Upper lobe of right lung (tissue), 1 donor: ENCODE measurements at places on chromosomes 12 and 14. TPM values are rescaled to one million over a fixed set of nuclear protein-coding genes. Genes with fewer than 3 reads are reported as not detected.

- peaks cover 6% of the 10 kb centered on the region for H3K4me1 ChIP-seq
- no peaks in the 10 kb centered on the region for H3K36me3 ChIP-seq
- no peak overlapping the region for H3K27ac ChIP-seq
- DNase-seq, result no peak
- no peak overlapping the region for H3K4me3 ChIP-seq
- no peaks in the 10 kb centered on the region for H3K27me3 ChIP-seq
Observed at GRCh38 chr12:49587174-49587908, 18.1 kb downstream of the FAM186B start.

GRCh38 chr12:87469295-87469694, 559.9 kb downstream of the C12orf50 start:
- no peak overlapping the region for H3K4me3 ChIP-seq
- no peaks in the 10 kb centered on the region for H3K36me3 ChIP-seq
- H3K27me3 ChIP-seq, result no peaks in the 10 kb centered on the region
- no peaks in the 10 kb centered on the region for H3K4me1 ChIP-seq

DNA sequence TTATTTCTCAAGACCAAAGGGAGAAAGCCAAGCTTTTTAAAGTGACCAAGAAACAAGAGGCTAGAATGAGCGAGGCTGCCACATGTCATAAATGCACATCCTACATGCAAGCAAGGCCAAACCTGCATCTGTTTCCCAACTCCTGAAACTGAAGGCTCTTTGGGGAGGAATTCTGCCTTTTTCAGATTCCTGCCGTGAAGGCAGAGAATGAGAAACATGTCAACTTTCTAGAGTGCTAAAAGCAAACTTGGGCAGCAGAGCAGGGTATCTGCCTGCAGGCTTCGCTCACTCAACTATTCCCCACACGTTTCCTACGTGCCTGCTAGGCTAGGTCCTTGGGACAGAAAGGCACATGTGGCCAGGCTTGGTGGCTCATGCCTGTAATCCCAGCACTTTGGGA, 15.2 kb downstream of the DPF3 start:
- H3K27me3 ChIP-seq, result no peaks in the 10 kb centered on the region
- no peak for DNase-seq
- no peak overlapping the region for H3K27ac ChIP-seq
- H3K4me1 ChIP-seq, result no peaks in the 10 kb centered on the region
- no peak overlapping the region for H3K4me3 ChIP-seq
- H3K36me3 ChIP-seq, result no peaks in the 10 kb centered on the region

- DNase-seq, result peak; percentile 90
- H3K4me1 ChIP-seq, result peaks cover 7% of the 10 kb centered on the region
- no peaks in the 10 kb centered on the region for H3K27me3 ChIP-seq
- no peaks in the 10 kb centered on the region for H3K36me3 ChIP-seq
- H3K27ac ChIP-seq, result peak within 1 kb of the TSS; percentile 75
Observed at GRCh38 chr12:32106517-32107358, at the start of gene BICD1. BICD1 (plus strand) TSS chr12:32106847; CDS start chr12:32107332, 485 bp downstream.

Gene GLT8D2
- 9.1 TPM for total RNA-seq

- H3K4me1 ChIP-seq, result no peaks in the 10 kb centered on the region
- H3K27me3 ChIP-seq, result no peaks in the 10 kb centered on the region
- H3K4me3 ChIP-seq, result no peak overlapping the region
Observed at GRCh38 chr12:122449317-122449716, 26.8 kb upstream of the CLIP1 start.

Gene MEG3
- 15.6 TPM for total RNA-seq

DNA sequence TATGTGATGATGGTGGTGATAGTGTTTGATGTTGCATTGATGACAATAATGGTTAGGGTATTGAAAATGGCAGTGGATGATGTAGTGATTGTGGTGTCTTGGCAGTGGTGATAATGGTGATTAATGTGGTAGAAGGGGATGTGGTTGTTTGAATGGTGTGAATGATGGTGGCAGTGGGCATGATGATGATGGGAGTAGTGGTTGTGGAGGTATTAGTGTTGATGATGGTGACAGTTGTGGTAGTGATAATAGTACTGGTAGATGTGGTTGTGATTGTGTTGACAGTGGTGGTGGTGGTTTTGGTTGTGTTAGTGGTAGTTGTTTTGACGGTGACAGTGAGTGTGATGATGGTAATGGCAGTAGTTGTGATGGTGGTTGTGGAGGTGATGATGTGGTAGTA, 1049.0 kb downstream of the VRK1 start:
- H3K36me3 ChIP-seq, result no peaks in the 10 kb centered on the region
- H3K27ac ChIP-seq, result no peak overlapping the region
- no peaks in the 10 kb centered on the region for H3K27me3 ChIP-seq
- no peaks in the 10 kb centered on the region for H3K4me1 ChIP-seq

Gene BATF
- total RNA-seq, result 4.9 TPM

DNA sequence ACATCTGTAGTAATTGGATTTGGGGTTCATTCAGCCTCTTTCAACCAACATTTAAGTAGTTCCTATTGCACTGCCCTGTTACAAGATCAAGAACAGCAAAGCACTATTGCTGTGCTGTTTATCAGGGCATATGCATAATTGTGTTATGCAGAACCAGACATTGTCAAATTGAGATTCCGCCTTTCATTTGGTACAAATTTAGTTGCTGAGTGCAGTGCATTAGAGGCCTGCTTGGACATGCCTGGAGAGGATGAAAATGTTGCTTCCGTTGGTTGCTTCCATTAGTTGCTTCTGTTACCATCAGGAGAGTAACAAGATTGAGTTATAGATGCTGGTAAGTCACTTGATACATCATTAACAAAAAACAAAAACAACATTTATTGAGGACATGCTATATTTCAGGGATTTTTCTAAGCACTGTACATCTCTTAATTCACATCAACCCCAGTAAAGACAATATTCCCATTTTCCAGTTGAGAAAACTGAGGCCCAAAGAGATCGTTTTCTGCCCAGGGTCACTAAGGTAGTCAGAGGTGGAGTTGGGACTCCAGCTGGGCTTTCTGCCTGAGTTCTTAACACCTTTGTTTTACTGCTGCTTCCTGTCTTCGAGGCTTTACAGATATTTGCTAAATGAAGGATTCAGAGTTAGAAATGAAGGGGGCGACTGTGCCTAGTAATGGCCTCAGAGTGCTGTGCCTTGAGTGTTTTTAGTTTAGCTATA, 79.3 kb downstream of the PPP2R5C start:
- peaks cover 17% of the 10 kb centered on the region for H3K4me1 ChIP-seq
- no peak for DNase-seq
- no peaks in the 10 kb centered on the region for H3K27me3 ChIP-seq
- H3K27ac ChIP-seq, result no peak overlapping the region
- no peak overlapping the region for H3K4me3 ChIP-seq
- peaks cover 5% of the 10 kb centered on the region for H3K36me3 ChIP-seq

- no peak overlapping the region for H3K27ac ChIP-seq
- H3K4me3 ChIP-seq, result no peak overlapping the region
- H3K36me3 ChIP-seq, result no peaks in the 10 kb centered on the region
- no peaks in the 10 kb centered on the region for H3K27me3 ChIP-seq
Observed at GRCh38 chr12:91561958-91562325, 379.3 kb upstream of the DCN start.

Gene SLC6A15
- total RNA-seq, result not detected
